ENCODE measurements at places on chromosomes 16 and 17.

DNA sequence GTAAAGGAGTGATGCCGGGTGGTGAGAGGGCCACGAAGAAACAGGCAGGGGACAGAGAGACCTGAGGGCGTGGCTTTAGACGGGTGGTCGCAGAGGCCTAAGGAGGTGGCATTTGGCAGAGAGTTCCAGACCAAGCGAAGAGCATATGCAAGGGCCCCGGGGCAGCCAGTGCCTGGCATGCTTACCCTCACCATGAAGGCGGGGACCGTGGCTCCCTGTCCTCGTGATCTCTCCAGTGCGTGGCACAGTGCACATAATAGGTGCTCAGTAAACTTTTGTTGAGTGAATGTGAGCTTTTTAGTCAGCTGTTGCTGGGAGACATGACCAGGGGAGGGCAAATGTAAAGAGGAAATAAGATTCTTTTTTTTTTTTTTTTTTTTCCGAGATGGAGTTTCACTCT, 245.6 kb upstream of the GSE1 start:
- no peak for DNase-seq

GRCh38 chr17:6072157-6072556, 2.0 kb downstream of the WSCD1 start:
- DNase-seq, result no peak

DNA sequence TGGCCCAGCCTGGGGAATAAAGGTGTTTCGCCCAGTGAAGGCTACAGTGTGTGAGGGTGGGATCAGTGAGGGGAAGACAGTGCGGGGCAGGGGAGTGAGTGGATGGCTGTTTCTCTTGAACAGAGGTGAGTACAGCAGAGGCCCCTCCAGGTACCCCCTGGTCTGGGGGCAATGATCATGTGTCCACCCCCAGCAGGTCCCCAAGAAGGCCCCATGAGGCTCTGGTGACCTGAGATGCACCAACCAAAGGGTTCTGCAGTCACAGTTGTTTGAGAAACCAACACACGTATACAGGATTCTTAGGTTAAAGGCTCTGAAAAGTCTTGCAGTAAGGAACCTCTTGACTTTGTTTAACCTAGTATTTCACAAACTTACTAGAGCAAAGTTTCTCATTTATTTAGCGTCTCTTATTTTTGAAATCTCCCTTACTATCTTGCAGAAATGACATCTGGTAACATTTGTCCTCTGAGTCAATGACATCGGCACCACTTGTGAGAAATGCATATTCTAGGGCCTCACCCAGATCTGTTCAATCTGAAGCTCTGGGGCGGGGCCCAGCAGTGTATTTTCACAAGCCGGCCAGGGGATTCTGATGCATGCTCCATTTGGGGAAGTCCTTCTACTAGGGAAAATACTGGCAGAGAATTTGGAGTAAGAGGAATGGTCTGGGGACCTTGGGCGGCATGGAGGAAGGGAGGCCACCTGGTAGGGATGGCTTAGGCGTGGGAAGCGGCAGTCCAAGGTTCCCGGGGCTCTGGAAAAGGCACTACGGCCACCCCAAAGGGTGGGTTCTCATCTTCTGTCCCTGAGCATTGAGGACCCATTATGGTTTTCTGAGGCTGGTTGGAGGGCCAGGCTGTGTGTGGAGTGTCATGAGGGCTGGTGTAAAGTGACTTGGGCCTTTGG, 217.3 kb downstream of the NTN1 start:
- no peak for DNase-seq

GRCh38 chr17:19676896-19677295, 28.3 kb downstream of the ALDH3A2 start:
- DNase-seq, result no peak

DNA sequence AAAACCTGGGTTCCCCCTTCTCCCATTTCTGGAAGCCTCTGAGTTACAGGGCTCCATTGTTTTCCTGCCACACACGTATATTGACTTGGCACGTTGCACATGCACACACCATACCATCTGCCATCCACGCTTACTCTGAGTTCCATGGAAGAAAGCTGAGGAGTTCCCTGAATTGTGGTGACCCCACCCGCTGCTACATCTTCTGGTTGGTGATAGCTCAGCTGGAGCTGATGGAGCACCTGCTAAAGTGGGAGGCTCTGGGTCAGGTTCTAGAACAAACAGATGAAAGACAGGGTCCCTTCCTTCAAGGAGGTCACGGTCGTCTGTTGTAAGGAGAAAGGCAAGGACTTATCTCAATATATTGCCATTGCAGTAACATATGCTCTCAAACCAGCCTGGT, 41.1 kb downstream of the TMEM11 start:
- DNase-seq, result no peak

GRCh38 chr16:5504064-5504781, 406.6 kb upstream of the EEF2KMT start:
- DNase-seq, result peak; percentile 85

GRCh38 chr17:17560975-17561374, 30.5 kb downstream of the PEMT start:
- DNase-seq, result no peak

- DNase-seq, result no peak
Measured at GRCh38 chr16:79041206-79041605, 559.3 kb downstream of the MAF start.

- no peak for DNase-seq
Measured at GRCh38 chr17:81612172-81612970, 24.5 kb downstream of the NPLOC4 start.

- DNase-seq, result no peak
Measured at GRCh38 chr16:24493821-24494220, 45.5 kb upstream of the RBBP6 start.

DNA sequence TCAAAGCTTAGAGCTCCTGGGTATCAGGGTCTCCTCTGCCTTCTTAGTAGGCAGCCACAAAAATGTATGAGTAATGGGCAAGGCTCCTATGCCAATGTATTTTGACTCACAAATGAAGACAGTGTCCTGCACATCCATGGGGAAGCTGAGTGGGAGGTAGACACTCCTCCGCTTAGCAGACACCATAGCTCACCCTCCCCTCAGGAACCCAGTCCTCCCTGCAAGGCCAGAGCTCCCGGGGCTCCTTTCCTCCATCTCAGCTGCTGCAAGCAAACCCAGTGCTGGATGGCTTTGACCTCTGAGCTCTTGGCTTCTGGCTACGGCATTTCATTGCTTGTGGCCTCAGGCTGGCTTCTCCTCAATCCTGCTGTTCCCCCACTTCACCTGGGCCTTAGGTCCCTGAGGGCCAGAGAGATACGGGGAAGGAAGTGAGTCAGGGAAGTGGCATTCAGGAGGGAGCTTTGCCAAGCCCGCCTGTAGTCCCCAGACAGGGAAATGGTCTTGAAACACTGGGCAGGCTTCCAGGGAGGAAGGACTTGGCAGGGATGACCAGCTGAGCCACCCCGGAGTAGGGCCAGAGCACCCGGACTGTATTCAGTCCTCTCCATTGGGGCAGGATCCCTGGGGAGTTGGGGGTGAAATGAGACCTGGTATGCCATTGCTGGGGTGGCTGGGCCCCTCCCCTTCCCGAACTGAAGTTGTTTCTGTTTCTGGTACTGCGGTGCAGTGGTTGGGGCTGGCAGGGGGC, 4.5 kb downstream of the ABCC3 start:
- peak; percentile 80 for DNase-seq

DNA sequence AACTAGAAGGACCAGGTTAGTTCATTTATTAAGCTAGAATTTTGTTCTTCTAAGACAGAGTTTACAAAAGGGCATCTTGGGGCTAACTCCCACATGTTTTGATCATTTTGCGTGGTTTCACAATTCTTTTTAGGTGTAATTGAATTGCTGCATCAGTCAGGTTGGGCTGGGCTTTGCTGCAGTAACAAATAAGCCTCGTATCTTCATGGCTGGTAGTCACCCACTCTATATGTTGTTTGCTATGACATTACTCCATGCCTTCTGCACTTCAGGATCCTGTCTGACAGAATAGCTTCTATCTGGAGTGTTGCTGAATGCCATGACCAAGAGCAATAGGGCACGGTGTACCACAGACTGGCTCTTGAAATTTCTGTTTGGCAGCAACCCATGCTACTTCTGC, 10.6 kb upstream of the IRX3 start:
- no peak for DNase-seq

- DNase-seq, result no peak
Measured at GRCh38 chr17:75645889-75646637, 12.8 kb downstream of the SMIM5 start.

DNA sequence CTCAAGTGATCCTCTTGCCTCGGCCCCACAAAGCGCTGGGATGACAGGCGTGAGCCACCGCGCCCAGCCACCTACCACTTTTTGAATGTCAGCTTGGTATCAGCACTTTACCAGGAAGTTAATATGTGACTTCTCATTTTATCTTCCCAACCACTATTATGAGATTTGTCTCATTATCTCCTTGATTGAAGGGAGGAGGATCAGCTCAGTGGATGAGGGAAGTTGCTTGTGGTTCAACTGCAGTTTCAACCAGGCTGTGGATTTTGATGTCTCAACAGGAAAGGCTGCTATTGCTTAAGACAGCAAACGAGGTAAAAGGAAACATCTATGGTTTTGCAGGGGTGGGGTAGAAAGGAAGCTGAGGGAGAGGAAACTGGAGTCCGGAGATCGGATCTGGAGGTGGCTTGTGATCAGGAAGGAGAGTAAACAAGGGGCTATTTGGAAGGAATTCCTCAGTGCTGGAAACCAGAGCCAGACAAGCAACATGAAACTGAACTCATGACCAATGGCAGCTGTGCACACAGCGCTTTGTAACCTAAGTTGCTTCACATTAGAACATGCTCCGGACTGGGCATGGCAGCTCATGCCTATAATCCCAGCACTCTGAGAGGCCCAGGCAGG, 180.5 kb downstream of the VPS53 start:
- DNase-seq, result no peak

GRCh38 chr17:83174362-83175118, 95.1 kb downstream of the METRNL start:
- no peak for DNase-seq

DNA sequence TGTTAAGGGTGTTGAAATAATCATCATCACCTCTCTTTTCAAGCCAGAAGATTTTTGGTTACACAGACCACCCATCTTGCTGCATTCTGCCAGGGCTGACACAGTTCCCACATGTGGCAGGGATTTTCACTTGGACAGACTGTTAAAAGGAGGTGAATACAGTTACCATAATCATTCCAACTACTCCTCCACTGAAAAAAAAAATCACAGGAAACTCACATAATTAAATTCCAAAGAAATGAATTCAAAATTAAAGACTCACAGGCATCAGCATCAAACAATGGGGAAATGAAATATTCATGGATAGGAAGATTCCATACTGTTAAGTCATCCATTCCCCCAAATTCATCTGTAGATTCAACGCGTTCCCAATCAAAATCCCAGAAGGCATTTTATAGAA, 209.4 kb downstream of the MRTFB start:
- no peak for DNase-seq

DNA sequence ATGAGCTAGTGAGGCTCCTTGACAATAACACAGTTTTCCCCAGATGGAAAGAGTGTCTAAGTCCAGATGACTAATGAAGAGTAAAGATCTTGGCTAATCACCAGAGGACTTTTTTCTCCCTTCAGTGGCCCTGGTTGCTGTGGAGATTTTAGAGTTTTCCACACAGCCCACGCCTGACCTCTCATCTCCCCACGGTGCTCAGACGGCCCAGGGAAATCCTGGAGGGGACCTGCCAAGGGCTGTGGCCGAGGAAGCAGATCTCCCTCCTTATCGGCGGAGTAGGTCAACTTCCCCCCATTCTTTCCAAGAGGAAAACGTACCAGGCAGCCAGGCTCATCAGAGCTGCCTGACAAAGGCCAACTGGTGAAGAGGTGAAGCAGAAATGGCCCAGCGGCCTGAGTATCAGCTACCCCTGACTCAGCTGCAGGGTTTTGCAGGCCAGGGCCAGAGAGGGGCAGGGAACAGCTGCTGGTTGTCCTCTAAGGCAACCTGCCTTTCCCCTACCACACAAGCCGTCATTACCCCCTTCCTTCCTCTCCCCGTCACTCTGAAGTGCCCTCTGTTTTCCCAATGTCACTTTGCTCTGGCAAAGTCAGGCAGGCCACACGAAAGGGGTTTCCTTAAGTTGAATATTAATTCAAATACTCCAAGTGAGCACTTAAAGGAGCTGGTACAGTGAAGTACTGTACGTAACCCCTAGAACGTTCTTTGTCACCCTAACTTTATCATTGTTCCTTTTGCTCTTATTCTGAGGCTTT, 140.2 kb upstream of the ADAMTS18 start:
- DNase-seq, result no peak

- no peak for DNase-seq
Measured at GRCh38 chr16:19810817-19811731, 73.6 kb downstream of the GPRC5B start.

DNA sequence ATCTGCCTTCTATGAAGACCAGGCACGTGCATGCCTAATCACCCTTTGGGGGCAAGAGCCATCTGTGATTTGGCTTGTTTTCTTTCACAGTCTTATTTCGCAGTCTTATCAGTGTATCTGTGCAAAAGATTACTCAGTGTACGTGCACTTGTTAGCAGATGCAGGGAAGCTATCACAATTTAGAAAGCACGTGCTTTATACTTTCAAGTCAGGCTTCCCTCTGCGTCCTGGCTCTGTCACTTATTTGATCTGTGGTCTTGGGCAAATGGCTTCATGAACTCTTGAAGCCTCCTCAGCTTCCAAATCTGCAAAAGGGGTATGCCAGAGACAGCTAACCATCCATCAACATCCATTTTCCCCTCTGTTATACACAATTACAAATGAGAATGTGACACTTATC, 246.4 kb downstream of the XYLT1 start:
- no peak for DNase-seq

DNA sequence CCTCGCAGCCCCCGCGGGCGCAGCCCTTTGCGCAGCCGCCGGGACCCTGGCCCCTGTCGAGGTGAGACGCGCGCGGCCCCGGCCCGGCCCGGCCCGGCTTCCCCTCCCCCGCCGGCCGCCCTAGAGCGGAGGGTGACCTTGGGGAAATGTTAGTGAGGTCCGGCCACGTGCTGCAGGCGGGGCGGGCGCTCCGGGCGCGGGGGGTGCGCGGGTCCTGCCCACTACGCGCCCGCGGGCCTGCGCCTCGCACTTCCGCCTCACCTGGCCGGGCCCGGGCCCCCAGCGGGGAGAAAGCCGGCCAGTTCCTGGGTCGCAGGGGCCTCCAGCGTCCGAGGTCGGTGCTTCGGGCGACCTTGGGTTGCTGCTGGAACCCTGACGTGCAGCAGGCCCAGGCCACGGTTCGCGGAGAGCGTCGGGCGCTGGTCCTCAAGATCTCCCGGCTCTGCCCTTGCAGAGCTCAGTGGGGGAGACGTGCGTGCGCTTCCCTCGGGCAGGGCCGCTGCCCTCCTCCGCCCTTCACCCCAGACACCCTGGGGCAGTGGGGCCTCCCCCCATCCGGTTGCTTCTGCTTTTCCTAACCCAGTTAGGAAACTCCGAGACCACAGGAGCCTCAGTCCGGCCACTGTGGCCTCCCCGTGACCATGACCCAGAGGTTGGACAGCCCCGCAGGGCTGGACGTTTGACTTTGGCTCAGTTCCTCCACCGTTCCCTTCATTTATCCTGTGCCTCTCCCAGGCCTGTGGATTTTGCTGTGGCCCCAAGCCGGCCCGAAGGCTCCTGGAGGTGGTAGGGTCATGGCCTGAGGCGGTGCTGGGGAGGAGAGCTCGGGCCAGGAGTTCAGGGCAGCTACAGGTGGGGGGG, 791 bp downstream of the MCRIP2 start:
- no peak for DNase-seq

- no peak for DNase-seq
Measured at GRCh38 chr16:74836111-74836671, 61.6 kb upstream of the FA2H start.
